ENCODE measurements at places on chromosomes 6 and 20.

DNA sequence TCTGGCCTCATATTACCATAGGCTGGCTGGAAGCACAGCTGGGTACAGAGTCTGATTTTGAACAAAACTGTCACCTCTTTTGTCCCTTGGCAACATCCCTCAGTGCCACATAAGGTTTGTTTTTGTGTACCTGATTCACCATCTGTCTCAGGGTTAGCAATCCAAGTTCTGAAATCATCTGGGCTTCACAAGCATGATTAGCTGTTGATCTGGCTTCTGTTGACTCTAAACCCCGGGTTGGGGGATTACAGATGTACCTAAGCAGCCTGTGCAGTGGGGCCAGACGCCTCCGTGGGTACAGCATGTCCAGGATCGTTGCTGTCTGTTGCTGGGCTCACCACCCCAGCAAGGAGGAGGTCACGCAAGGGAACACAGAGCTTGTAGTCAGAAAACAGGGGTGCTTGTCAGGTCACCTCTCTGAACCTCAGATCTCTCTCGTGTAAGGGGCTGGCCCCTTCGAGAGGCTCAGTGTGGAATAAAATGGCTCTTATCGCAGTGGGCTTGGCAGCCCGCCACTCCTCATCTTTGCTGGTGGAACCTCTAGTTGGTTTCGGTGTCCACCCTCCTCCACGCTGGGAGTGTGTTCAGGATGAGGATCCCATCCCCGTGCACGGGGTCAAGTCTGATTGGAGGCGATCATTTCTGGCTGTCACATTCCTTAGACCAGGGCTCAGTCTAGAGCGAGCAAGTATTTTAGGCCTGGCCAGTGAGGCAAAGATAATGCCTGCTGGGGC is 39.2 kb upstream of the ZNF831 start:
- DNase-seq, result no peak

DNA sequence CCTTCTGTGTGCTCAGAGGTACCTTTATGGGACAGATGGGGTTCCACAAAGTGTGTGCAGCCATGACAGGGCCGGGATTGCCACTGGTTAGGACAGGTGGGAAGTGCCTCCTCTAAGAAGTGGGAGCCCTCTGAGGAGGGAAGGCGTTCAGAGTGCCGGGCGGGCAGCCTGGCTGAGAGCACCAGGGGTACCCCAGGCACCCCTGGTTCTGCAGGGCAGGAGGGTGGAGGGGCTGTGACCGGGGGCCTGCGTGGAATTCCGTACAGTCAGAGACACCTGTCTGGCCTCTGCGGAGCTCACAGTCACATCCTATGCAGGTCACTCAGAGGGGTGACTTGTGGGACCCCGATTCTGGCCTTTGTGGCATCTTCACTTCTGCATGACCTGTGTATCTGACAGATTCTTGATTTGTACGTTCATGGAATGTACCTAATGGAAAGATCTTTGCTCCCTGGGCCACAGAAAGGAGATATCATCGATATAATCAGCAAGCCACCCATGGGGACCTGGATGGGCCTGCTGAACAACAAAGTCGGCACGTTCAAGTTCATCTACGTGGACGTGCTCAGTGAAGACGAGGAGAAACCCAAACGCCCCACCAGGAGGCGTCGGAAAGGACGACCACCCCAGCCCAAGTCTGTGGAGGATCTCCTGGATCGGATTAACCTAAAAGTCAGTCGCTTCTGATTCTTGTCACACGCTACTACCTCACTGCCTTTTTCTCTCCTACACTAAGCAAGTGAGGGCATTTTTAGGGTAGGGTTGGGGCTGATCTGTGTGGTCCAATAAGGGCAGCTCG is 190.9 kb downstream of the SASH1 start:
- DNase-seq, result no peak

GRCh38 chr6:141077355-141078333 is 1055.1 kb upstream of the GJE1 start:
- DNase-seq, result peak; percentile 20

GRCh38 chr20:58851969-58852458 is 502 bp upstream of the GNAS start:
- no peak for DNase-seq

GRCh38 chr6:1080453-1081337 is 231.2 kb upstream of the FOXQ1 start:
- no peak for DNase-seq

DNA sequence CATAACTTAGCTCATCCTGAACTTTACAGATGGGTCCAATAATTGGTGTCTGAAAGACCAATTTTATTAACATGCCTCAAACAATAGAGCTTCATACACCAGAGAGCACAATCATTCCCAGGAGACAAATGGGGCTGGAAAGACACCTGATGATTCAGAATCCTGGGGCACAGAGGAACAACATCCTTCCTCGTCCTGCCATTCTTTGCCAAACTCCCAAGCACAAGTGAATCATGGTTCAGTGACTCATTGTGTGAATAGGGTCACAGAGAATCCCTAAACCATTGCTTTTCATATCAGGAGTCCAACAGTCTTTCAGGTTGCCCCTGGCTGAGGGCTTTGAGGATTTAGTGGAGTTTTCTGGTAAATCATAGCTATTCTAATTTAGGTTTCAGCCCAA is 266.4 kb upstream of the BMP2 start:
- DNase-seq, result no peak

DNA sequence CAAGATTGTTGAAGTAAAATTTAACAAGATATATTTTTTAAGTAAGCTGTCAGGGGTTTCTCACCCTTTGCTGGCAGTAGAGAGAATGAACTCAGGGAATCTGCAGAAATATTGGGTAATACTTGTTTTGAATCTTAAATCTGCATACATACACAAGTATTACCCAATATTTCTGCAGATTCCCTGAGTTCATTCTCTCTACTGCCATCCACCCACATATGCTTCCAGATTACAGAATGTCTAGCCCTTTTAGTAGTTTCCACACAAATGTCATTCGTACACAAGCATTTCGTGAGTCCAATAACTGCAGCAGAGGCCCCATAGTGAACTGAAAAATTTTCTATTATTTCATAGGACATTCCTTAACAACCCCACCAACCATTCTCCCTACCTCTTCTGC is 69.6 kb upstream of the TNFRSF21 start:
- no peak for DNase-seq

- no peak for DNase-seq
Observed at GRCh38 chr6:133447924-133448323, 206.8 kb downstream of the EYA4 start.

DNA sequence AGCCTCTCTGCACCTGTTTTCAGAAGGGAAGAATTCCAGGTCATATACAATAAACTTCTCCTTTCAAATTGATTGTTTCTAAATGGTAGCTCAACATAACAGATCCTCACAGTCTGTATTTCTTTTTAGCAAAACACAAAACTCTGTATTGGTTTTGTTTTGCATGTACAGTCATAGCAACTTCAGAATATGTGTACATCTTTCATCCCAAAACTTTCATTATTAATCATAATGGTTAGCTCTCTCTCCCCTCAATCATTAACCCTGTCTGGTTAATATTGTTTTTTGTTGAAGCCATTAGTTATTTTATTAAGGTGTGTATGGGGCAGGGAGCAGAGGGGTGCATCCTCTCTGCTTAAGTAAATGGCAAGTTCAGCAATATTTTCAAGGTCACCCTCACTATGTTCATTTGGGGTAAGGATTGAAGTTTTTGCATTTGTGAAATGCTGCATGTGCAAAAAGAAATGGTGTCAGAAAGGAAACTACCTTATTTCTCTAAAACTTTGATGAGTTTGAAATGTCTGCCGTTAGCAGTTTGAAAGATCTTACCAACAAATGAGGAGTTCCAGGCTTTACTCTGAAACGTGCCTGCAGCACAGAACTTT is 136.8 kb upstream of the BTBD3 start:
- DNase-seq, result no peak

GRCh38 chr20:35615667-35616464 is at the start of gene SPAG4:
Gene SPAG4 (plus strand): TSS chr20:35615829. CDS start chr20:35616004, 175 bp downstream.
- peak; percentile 99 for DNase-seq

DNA sequence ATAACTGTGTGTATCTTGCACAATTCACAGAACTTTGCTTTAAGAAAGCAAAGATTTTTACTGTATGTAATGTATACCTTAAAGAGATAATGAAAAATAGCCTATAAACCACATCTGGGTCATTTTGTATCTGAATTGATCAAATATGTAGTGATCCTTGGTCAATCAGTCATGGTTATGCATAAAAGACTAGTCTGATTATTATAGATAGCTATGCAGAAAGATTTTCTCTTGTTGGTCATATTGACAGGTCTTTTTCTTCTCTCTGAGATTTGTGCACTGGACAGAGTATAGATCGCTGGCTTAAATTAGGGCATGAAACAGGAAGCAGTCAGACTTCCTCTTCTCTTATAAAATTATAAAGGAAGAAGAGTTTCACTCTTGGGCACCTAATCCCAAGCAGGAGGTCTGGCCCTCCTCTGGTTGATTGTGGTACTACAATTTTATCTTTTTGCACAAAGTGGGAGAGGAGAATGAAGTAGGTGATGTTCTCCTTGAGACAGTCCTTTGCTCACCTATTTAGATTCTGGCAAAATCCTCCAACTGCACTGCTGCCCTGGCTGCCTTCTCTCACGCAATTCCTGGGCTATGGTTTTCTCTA is 380.9 kb upstream of the RGS17 start:
- peak; percentile 65 for DNase-seq
